ENCODE measurements at places on chromosomes 4 and X. TPM values are rescaled to one million over a fixed set of nuclear protein-coding genes. Genes with fewer than 3 reads are reported as not detected.

HPSE gene
- 7.6 TPM for total RNA-seq

PCDH19 gene
- total RNA-seq, result 0.81 TPM

TMEM31 gene
- total RNA-seq, result not detected

RASSF6 gene
- total RNA-seq, result 0.02 TPM

Measured in M059J (cell line).